ENCODE measurements at places on chromosomes 3 and 15.

DNA sequence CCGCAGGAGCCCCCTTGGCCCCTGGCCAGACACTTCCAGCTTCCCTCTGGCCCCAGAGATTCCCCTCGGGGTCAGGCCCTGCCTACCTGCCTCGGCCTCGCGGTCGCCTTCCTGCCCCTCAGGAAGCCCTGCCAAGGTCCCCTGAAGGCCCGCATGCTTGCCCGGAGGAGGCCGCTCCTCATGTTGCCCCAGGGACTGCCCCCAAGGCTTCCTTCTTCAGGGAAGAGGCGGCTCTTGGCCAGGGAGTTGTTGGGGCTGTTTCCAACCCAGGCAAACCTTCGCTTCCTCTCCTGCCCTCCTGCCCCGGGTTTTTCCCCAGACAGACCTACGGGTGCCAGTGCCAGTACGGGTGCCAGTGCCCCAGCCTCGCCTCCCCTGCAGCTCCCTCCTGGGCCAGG is 13.5 kb upstream of the MUC4 start:
- no peak for DNase-seq

GRCh38 chr15:92883163-92883875 is 16.8 kb upstream of the CHD2 start:
- DNase-seq, result no peak

DNA sequence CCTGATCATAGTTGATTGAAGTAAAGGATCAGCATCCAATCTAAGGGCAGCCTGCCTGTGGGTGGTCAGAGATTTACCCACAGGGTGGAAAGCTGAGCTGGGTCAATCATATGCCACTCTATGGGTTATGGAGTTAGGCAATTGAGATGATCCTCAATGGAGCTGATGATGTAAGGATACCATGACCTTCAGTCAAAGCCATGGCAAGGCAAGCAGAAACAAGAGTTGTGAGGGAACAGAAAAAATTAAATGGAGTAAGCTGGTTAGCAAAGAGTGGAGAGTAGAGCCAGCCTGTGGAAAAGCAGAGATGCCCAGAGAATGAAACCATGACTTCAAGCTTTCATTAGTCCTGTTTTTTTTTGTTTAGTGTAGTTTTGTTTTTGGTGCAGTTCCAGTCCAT is 5.7 kb upstream of the IQGAP1 start:
- no peak for DNase-seq

DNA sequence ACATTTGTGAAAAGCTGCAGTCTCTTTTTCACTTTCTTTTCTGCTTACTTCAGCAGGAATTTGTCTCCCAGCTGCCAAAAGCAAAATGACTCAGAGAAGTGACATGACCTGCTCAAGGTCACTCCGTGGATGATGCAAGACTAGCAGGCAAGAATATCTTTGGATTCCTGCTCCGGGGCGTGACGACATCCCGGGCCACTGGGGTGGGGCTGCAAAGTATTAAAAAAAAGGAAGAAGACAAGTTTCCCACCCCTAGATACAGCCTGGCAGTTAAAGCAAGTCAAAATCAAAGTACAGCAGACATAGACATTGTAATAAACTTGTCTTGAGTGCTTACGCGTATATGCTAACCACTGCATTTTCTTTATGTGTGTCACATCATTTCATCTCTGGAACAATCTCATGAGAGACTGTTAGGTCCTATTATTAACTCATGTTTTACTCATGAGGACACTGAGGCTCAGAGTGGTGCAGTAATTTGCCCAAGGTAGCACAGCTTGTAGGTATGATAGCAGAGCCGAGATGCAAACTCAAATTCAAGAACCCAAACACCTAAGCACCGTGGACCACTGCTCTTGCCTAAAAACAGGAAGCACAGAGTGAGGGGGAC is 485.2 kb upstream of the PROK2 start:
- no peak for DNase-seq

GRCh38 chr15:61227950-61228936 is 859 bp downstream of the RORA start:
- DNase-seq, result no peak

DNA sequence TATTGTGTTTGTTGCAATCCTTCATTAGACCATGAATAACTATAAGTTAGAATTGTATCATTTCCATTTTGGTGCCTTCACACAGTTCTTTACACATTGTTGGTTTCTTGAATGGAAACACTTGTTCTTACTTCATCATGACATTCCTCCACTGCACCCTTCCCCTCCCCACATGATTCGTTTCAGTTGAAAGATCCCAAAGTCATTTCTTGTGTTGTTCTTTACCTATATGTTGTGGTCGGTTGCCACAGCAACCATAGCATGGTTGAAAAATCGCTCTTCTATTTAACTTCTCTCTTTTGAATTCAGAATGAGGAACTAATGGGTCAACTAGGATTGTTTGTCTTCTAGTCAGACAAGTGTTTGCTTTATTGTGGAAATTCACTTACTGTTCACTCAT is 103.3 kb downstream of the IL1RAP start:
- DNase-seq, result no peak

- no peak for DNase-seq
Measured at GRCh38 chr3:29718661-29719065, 437.8 kb downstream of the RBMS3 start.

DNA sequence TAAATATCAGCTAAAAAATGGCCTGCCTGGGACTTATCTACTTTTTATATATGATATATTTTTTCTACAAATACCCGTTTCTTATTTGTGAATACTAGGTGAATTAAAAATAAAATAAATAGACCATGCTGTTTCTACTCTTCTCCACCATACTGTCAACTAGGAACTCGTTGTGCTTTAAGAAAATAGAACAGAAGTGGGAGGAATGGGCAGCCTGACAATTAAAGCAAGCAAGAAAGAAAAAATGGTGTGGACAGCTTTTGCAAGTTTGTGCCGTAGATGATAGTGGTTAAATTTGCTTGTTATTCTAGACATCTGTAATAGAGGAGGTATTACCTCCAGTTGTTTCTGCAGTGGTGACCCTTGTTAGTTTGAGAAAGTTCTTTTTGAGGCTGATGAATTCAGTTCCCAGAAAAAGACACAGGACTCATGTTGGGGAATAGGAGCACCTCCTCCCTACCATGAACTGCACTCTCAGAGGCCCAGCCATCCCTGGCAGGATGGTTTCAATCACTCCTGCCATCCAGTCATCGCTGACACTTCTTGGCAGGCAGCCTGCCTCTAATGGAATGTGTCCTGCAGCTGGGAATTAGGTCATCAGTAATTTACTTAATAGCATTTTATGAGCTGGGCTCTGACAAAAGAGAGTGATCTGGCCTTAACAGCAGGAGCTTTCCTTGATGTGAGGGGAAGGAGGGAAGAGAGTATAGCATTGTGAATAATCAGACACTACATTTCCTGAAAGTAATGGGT is 105.0 kb upstream of the GAP43 start:
- no peak for DNase-seq

- no peak for DNase-seq
Measured at GRCh38 chr3:56368846-56369245, 99.4 kb downstream of the ERC2 start.

DNA sequence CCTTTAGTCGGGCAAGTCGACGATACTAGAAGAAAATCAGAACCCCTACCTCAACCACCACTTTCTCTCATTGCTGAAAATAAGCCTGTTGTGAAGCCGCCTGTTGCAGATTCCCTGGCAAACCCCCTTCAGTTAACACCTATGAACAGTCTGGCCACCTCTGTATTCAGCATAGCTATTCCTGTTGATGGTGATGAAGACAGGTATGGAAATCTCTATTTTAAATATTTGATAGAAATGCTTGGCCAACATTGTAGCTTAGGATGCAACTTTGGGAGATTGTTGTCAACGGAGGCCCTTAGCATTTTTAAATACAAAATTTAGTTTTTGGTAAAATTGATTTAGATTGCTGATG is 3.0 kb downstream of the TSC22D2 start:
- DNase-seq, result no peak

DNA sequence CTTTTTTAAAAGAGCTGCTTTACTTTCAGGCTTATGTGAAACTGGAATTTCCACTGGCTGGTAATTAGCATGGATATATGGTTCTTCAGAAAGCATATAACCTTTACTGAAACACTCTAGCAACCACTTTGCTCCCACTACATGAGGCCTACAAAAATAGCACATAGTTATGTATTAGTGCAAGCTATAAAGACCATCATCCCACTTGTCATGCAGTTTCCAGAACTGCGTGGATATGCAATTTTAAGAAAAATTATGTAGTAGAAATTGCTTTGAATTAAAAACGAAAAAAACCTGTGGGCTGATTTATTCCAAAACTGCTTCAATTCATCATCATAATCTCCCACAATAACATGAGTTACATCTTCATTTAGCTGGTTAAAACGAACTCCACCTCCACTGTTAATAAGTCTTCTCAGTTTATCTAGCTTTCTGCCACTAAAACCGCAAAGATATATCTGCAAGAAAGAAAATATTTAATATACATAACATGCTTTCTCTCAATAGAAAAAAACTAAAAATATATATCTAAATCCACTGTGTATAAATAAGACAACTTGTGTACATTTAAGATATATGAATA is 12.2 kb downstream of the TOPBP1 start:
- DNase-seq, result no peak

- DNase-seq, result peak; percentile 39
Measured at GRCh38 chr15:65286069-65286703, 497 bp downstream of the PARP16 start.

GRCh38 chr15:75107908-75108838 is 84.8 kb downstream of the PPCDC start:
- no peak for DNase-seq

- DNase-seq, result no peak
Measured at GRCh38 chr15:99123713-99124451, 19.0 kb downstream of the SYNM start.

DNA sequence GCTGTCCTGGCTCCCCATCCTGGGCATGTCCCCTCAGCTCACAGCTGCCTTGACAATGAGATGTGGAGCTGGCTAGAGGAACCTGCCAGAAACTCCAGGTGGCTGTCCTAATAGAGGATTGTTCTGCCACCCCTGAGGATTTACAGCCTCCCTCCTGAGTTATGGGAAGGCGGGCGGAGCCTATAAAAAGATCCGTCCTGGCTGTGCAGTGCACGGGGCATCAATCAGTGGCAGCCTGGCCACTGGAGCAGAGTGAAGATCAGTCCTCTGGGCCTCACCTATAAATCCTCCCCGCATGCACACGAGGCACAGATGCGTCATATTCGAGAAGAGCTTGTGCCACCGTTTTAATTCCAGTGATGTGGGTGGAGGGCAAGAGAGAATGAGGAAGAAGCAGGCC is 90.0 kb downstream of the MEGF11 start:
- DNase-seq, result no peak

GRCh38 chr3:65561617-65562016 is 477.1 kb downstream of the MAGI1 start:
- DNase-seq, result no peak

GRCh38 chr3:134353831-134354611 is 20.2 kb downstream of the AMOTL2 start:
- DNase-seq, result no peak

- no peak for DNase-seq
Measured at GRCh38 chr15:65332391-65333147, 28.1 kb downstream of the RNU5B-1 start.

DNA sequence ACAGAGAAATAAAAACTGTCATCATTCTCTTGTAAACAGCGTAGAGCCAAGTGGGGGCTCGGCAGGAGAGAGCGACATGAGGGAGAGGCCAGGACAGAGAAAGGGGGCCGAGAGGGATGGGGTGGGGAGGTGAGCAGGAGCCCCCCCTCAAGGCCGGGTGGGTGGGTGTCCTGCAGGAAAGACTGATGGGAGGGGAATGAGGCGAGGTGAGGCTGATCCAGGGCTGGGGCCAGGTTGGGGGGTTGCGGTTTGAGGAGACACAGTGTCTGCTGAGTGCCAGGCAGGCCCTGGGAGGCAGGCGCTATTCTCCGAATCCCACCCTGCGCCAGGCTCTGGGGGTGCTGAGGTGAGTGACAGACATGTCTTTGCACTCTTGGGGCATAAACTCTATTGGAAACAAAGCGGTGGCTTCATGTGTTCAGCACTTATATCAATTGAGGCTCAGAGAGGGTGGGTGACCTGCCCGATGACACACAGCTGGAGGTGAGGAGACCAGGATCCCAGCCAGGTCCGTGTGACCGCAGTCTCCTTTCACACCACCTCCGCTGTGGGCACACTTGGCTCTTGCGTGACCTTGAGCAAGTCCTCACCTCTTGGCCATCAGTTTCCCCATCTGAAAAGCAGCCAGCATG is 19.6 kb upstream of the CSPG4 start:
- DNase-seq, result no peak

DNA sequence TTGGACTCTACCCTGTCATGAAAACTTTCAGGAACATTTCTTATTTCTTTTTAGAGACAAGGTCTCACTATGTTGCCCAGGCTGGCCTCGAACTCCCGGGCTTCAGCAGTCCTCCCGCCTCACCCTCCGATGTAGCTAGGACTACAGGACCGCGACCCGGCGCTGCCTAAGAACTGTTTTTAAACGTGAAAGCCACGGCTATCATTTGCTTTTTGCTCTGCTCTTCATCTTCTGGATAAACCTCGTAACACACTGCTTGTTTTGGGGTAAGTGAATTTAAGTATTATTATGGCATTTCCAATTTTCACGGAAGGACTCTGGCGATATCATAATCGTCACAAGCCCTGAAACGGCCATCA is 14.3 kb upstream of the CCNL1 start:
- DNase-seq, result no peak

DNA sequence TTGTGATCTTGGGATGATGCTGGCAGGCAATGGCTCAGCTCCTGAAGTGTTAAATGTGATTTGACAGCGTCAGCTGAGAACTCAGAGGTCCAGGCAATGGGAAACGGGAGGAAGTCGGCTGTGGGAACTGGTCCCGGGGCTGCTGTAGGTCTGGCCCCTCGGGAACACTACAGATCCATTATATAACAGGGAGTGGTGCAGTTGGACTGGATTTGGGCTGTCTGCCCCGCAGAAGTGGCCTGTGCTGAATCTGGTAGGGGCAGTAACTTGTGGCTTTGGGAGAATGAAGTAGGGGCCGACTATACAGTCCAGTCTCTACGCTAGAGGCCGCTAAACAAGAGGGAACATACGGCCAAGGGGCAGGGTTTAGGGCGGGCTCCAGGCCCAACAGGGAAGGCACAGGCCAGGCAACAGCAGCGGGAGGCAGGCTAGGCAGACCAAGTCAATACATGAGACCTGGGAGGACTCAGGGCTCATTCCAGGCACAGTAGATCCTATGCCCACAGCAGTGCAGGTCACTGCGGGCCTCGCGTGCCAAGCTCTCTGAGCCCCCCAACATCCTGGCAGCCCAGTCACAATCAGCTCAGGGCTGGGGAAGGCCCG is 20.3 kb upstream of the IL16 start:
- no peak for DNase-seq

DNA sequence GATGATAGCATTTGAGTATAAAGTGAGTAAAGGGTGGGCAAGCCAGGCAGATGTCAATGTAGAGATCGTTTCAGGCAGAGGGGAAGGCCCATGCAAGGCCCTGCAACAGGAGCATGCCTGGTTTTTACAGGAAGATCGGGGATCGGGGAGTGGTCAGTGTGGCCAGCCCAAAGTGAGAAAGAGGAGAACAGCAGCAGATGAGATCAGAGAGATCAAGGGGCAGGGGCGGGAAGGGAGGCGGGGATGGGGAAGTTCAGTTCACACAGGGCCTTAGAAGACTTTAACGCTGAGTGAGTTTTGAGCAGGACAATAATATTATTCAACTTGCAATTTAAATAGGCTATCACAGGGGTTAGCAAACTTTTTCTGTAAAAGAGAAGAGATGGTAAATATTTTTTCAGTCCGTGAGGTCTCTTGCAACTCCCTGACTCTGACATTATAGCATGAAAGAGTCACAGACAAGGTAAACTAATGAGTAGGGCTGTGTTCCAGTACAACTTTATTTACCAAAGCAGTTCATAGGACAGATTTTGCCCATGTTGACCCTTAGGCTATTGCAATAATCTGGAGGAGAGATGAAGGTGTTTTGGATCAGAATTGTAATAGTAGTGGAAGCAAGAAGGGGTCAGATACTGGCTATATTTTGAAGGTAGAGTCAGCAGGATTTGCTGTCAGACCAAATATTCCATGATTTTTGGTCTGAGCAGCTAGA is 12.4 kb upstream of the CD47 start:
- no peak for DNase-seq

Data from GM12891 (cell line).